ENCODE measurements at places on chromosomes 4 and X.
A peak's percentile ranks its signal among the peaks of the same experiment; 100 is the strongest.

GRCh38 chr4:57037982-57038604, 59.4 kb downstream of the POLR2B start:
- peak; percentile 34 for DNase-seq

GRCh38 chrX:23870041-23870440, 37.7 kb downstream of the APOO start:
- no peak for DNase-seq

DNA sequence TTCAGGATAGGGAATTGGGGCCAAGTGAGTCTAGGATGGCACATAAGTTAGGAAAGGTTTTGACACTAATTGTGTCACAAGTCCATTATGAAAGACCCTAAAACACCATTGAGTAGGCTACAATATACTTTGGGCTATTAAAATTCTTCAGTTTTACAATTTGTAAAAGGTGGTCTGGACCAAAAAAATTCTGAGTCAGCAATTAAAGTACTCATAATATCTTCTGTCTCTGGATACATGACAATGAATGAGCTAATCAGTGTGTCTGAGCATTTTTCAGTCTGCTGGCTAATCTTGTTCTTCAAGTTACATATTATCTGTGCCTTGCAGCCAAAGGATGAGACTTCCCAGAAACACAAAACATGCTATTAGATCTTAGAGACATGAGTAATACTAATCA, 14.3 kb downstream of the ARMCX1 start:
- no peak for DNase-seq

GRCh38 chr4:150012851-150013360, 65.3 kb upstream of the DCLK2 start:
- DNase-seq, result no peak

- DNase-seq, result peak; percentile 68
These were observed 30.4 kb downstream of the DDX60L start for GRCh38 chr4:168449719-168450452.

DNA sequence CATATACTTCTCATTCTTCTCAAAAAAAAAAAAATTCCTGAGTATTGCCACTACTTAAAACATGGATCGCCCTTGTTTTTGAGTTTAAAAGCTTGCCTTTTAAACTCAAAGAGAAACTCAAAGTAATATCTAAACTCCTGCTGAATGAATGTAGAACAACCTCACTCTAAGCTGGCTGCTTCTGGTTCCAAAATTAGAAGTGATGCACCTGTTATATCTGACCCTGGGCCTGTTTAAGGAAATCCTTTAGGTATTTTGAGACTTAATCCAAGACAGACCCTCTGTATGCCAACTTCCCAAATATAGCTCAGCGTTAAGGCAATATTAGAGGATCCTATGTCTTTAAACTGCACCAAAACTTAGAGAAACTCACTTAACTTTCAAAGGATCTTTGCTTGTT, 1.8 kb upstream of the OTUD4 start:
- DNase-seq, result peak; percentile 16

DNA sequence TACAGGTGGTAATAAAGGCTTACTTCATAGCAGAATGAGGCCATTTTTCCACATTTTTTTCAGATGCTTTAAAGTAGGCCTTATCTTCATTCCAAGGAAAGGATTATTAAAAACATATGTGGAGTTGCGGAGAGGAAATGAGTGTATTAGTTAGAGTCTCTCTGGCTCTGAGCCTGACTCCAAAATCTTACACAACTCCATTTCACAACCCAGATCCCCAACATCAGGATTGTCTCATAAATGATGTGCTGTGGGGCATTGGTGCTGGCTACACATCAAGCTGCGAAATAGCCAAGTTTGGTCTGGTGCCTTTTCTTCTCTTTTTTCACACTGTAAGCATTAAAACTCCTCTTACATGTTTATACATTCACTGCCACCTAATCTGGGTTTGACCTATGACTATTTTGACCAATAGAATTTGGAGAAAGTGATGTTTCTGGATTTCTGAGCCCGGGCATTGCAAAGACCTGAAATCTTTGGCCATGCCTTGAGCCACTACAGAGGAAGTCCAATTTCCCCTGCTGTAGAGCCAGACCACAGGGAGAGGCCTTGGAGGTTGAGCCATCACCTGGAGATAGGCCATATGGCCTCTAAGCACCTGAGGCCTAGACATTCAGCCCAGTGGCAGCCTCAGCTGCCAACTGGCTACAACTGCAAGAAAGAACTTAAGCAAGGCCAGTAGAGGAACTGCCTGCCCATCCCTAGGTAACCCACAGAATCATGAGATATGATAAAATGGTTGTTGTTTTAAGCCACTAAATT, 16.7 kb upstream of the SOD3 start:
- DNase-seq, result no peak

GRCh38 chrX:56800801-56801200, 71.8 kb downstream of the NBDY start:
- DNase-seq, result peak; percentile 75
